ENCODE measurements at places on chromosomes 6 and 20. TPM values are rescaled to one million over a fixed set of nuclear protein-coding genes. Genes with fewer than 3 reads are reported as not detected.
A peak's percentile ranks its signal among the peaks of the same experiment; 100 is the strongest.

- H3K27me3 ChIP-seq, result no peaks in the 10 kb centered on the region
- peak overlapping the region; percentile 84 for H3K27ac ChIP-seq
- peaks cover 11% of the 10 kb centered on the region for H3K36me3 ChIP-seq
- peak overlapping the region; percentile 39 for H3K4me3 ChIP-seq
- peak; percentile 97 for DNase-seq
These were observed 9.9 kb downstream of the BCL2L1 start for GRCh38 chr20:31712564-31713311.

GRCh38 chr6:87756858-87757257, 54.8 kb upstream of the AKIRIN2 start:
- no peak overlapping the region for H3K4me3 ChIP-seq
- no peak for DNase-seq
- no peak overlapping the region for H3K27ac ChIP-seq
- no peaks in the 10 kb centered on the region for H3K27me3 ChIP-seq
- H3K36me3 ChIP-seq, result no peaks in the 10 kb centered on the region

- no peaks in the 10 kb centered on the region for H3K36me3 ChIP-seq
- H3K4me1 ChIP-seq, result peaks cover 95% of the 10 kb centered on the region
- H3K27me3 ChIP-seq, result no peaks in the 10 kb centered on the region
- H3K27ac ChIP-seq, result 0 out of 2 replicates have a peak overlapping the region, but pooled peaks have one; percentile 51
These were observed 141.2 kb downstream of the JARID2 start for GRCh38 chr6:15387118-15387517.

DNA sequence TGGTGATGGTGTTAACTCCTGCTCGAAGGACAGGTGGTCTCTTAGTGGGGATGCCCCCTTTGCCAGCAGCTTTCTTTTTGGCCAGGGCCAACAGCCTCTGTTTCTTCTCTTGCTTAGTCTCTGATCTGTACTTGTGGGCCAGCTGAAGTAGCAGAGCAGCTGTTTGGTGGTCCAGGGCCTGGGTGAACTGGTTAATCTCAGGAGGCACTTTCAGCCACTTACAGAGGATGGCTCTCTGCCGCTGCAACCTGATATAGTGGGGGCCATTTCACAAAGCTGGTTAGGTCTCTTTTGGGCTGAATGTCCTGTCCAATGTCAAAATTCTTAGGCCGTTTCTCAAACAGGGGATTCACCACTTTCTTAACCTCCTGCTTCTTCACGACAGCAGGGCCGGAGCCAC, 23.2 kb upstream of the LOC128125822 start:
- no peak overlapping the region for H3K4me3 ChIP-seq
- H3K4me1 ChIP-seq, result no peaks in the 10 kb centered on the region
- no peak overlapping the region for H3K27ac ChIP-seq
- no peaks in the 10 kb centered on the region for H3K27me3 ChIP-seq
- H3K36me3 ChIP-seq, result no peaks in the 10 kb centered on the region
- DNase-seq, result no peak

Gene ACSS1
- 4.1 TPM for total RNA-seq

Gene PGM3
- total RNA-seq, result 35.3 TPM

DNA sequence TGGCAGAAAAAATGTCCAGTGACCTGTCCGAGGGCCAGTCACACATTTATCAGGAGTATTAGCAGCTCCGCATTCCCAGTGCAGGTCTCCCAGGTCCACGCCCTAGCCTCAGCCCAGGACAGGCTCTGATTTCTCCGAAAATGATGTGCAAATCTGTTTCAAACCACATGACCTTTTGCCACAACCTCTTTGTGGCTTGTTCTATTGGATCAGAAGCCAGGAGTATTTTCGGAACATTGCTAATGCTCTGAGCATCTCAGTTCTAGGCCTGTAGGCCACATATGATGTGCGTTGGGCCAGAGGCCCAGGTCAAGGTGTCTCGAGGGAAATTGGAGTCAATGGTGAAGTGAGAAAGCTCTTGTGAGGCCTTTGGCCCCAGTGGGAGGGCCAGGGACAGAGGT, 40.4 kb downstream of the SNX5 start:
- no peak overlapping the region for H3K4me3 ChIP-seq
- H3K36me3 ChIP-seq, result no peaks in the 10 kb centered on the region
- no peak overlapping the region for H3K27ac ChIP-seq
- no peak for DNase-seq
- no peaks in the 10 kb centered on the region for H3K4me1 ChIP-seq
- no peaks in the 10 kb centered on the region for H3K27me3 ChIP-seq

DNA sequence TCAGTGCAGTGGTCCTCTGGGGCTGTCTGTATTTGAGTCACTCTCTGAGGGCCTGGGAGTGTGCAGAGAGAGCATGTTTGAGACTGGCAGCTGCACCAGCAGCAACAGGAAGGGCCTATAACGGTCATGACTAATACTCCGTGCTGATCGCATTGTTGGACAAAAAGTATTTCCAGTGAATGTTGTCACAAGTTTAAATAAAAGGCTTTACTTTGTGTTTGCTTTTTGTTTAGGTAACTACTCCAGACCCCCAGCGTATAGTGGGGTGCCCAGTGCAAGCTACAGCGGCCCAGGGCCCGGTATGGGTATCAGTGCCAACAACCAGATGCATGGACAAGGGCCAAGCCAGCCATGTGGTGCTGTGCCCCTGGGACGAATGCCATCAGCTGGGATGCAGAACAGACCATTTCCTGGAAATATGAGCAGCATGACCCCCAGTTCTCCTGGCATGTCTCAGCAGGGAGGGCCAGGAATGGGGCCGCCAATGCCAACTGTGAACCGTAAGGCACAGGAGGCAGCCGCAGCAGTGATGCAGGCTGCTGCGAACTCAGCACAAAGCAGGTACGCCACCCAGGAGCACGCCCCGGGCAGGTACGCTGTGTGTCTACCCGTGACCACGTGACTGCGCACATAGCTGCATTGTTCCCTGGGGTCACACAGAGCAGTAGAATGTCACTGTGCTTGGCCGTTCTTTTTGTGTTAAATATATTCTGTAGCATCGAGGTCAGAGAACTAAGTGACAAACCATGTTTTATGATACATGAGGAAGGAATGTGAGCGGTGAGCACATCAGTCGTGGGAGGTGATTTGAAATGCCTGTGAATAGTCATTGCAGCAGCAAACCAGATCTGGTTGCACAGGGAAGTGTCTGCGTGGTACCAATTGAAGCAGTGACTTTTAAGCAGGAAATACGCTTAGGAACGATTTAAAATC, 174.7 kb downstream of the TMEM242 start:
- H3K36me3 ChIP-seq, result no peaks in the 10 kb centered on the region
- no peak overlapping the region for H3K4me3 ChIP-seq
- no peak for DNase-seq

Gene SERPINB1
- total RNA-seq, result 5.6 TPM

DNA sequence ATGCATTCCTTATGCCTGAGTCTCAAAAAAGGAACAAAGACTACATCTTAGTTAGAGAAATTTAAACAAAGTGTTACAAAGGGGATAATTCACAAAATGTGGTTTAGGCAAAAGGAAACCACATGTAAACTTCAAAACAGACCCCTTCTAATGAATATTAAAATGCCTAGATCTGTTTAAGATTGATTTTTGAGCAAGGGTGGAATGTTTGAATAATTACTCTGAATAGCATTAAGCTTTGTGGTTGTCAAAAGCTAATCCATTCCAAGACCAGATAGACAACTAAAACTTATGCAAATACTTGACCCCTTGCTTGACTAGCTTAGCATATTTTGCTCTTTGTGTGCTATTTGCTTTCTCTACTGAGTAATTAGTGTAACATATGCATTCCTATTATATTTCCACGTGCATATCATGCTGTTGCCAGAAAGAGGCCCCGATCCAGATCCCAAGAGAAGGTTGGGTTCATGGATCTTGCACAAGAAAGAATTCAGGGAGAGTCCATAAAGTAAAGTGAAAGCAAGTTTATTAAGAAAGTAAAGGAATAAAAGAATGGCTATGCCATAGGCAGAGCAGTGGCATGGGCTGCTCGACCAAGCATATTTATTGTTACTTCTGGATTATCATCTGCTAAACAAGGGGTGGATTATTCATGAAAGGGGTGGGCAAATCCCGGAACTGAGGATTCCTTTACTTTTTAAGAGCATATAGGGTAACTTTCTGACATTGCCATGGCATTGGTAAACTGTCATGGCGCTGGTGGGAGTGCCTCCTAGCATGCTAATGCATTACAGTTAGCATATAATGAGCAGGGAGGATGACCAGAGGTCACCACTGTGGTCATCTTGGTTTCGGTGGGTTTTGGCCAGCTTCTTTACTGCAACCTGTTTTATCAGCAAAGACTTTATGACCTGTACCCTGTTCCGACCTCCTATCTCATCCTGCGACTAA, 1193.4 kb upstream of the EYS start:
- DNase-seq, result no peak
- H3K36me3 ChIP-seq, result no peaks in the 10 kb centered on the region
- no peak overlapping the region for H3K4me3 ChIP-seq
- H3K27me3 ChIP-seq, result no peaks in the 10 kb centered on the region
- H3K4me1 ChIP-seq, result no peaks in the 10 kb centered on the region
- no peak overlapping the region for H3K27ac ChIP-seq

Gene ZNF217
- total RNA-seq, result 78.0 TPM

GRCh38 chr6:110514818-110515217, 38.4 kb upstream of the SLC22A16 start:
- H3K27ac ChIP-seq, result no peak overlapping the region
- peaks cover 11% of the 10 kb centered on the region for H3K4me1 ChIP-seq
- H3K27me3 ChIP-seq, result no peaks in the 10 kb centered on the region

Gene DLK2
- 0.16 TPM for total RNA-seq
